ENCODE measurements at places on chromosomes 12 and 14.

- DNase-seq = peak; percentile 65
These were observed 52.3 kb downstream of the SLC25A47 start for GRCh38 chr14:100375266-100375962.

GRCh38 chr12:87363497-87364084 lies 665.6 kb downstream of the C12orf50 start:
- no peak for DNase-seq

DNA sequence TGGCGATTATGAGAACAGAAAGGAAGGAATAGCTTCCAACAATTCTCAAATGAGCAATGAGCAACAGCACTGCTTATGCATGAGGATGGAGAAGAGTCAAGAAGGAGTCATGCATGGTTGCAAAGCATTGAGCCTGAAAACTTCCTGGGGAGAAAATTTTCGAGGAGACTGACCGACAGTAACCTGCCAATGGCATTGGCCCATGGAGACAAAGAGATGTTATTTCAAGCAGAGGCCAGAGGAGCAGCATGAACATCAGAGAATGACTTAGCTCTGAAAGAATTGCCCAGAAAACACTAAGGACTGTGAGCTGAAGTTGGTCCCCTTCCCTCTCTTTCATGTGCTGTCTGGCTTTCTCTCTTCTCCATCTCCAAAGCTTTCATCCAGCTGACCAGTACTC lies 343.4 kb downstream of the ADAMTS20 start:
- DNase-seq = no peak

DNA sequence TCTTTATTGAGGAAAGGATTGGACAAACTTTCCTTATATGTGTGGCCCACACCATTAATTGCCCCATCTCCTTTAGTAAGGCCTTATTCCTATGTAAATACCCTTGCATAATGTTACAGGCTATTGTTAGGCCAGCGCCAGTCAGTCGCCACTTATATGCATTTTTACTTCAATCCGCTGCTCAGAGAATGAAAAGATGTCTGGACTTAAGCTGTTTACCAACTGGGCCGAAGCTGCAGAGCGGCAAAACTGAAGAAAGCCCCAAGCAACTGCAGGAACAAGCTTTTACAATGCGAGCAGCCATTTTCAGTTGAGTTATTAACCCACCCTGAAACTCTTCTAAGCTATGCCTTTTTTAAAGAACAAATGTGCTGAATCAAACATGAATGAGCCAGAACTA lies 92.1 kb upstream of the OTX2 start:
- DNase-seq = no peak

GRCh38 chr12:122969676-122970075 lies 3.4 kb upstream of the ABCB9 start:
- DNase-seq = no peak

- DNase-seq = no peak
These were observed 84.3 kb downstream of the ETNK1 start for GRCh38 chr12:22709292-22709691.

DNA sequence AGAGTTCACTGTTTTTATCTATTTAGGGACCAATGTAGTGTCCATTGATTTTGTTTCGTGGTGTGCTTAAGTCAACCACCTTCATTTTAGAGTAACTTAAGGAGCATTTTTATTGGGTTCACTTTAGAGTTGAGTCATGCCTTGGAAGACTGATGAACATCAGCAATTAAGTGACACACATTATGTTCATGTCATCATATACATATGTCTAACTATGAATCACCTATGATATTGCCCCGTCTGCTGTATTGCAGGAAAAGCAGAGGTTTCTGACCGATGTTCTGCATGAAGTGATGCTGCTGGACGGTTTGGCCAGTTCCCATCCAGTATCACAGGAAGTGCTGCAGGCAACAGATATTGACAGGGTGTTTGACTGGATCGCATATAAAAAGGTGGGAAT lies 227.1 kb downstream of the TRHDE start:
- DNase-seq = no peak

GRCh38 chr14:100393906-100394732 lies 71.0 kb downstream of the SLC25A47 start:
- no peak for DNase-seq

DNA sequence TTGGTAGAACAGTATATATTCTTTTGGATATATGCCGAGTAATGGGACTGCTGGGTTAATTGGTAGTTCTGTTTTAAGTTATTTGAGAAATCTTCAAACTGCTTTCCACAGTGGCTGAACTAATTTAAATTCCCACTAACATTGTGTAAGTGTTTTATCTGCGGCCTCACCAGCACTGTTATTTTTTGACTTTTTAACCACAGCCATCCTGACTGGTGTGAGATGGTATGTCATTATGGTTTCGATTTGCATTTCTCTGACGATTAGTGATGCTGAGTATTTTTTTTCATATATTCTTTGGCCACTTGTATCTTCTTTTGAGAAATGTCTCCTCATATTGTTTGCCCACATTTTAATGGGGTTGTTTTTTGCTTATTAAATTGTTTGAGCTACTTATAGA lies 357.4 kb downstream of the C12orf50 start:
- no peak for DNase-seq

DNA sequence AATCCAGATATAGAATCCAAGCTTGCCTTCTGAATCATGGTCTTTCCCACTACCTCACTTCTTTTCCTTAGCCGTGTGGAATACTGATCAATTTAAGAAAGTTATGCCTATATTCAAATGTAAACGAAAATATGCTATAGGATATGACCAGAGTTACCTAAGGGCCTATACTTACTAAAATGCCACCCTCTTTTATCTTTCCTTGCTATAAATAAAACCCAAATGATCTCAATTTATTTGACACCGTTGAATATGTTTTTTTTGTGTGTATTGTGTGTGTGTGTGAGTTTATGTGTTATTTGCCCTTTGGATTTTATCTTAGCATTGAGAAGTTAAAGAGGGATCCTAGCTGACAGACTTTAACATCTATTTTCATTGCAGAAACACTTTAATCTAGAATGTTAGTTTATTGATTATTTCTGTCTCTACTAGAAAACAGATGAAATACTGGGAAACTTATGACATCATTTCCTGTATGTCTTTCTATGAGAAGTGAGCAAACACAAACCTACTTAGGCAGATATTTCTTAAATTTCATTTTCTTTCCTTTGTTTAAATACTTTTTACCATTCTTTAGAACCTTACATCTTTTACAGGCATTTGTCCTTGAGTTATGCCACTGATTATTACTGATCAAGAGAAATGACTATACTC lies 2.0 kb upstream of the TAS2R9 start:
- no peak for DNase-seq
